Stimulated activated CD8-positive, alpha-beta memory T cell treated with anti-CD3 and anti-CD28 coated beads, Interleukin-4, amount 100 ng/mL, for 4 hours (primary cell): ENCODE measurements at places on chromosomes 3 and 15.

DNA sequence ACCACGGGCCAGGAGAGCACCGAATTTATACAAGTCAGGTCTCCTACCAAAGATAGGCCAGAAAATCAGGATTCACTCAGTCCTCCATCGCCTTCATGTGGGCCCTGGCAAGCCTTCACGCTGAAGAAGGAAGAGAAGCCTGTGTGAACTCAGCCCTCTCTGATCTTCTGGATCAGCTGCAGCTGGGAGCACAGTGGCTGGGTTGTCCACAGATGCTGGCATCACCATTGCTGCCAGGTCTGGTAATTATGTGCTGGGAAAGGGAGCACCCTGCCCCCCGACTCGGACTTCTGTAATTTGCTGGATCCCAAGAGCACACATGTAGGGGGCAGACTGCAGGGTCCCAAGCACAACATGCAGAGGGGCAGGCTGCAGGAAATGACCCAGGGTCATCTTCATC is 12.4 kb upstream of the PDE8A start:
- DNase-seq, result no peak

GRCh38 chr3:126135406-126136076 is 44.8 kb downstream of the ALDH1L1 start:
- DNase-seq, result no peak

DNA sequence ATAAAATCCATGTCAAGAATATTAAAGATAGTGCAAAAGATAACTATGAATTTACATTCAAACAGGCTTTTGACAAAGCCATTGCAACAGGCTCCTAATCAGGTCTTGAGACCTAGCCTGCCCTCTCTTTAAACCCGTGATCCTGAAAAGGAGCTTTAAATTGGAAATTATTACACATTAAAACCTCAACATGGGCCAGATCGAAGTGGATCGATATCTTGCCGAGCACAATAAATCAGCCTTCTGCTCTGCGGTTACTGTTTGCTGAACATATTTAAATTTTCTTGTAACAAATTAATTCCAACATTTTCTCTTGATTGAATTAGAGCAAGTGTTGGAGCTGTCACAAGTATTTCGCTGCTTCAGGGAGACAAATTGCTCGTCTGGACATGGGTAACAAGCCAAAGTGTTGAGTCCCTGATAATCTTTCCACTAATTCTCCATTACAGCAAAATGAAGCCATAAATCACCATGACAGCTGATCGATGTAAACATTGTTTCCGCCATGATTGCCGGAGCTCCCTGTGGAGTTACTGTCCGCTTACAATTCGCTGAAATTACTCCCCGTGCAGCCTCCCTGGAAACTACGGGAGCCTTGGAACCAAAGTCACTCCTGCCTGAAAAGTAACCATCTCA is 47.6 kb downstream of the SHOX2 start:
- DNase-seq, result no peak

DNA sequence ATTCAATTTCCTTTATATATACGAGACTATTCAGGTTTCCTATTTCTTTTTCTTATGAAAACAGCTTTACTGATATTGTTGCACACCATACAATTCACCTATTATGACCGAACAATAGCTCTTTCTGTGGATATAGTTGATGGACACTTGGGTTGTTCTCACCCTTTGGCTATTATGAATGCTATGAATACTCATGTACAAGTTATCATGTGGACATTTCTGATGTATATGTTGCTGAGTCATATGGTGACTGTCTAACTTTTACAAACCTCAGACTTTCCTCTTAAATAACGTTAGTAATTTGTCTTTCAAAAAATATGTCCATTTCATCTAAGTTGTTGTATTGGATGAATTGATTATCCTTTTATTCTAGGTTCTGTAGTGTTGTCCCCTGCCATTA is 15.7 kb upstream of the USF3 start:
- no peak for DNase-seq

- no peak for DNase-seq
Observed at GRCh38 chr3:64148955-64149653, 76.2 kb downstream of the PRICKLE2 start.

GRCh38 chr3:13894807-13895154 is 14.9 kb upstream of the WNT7A start:
- no peak for DNase-seq

GRCh38 chr3:140766465-140766864 is 88.6 kb downstream of the TRIM42 start:
- no peak for DNase-seq

DNA sequence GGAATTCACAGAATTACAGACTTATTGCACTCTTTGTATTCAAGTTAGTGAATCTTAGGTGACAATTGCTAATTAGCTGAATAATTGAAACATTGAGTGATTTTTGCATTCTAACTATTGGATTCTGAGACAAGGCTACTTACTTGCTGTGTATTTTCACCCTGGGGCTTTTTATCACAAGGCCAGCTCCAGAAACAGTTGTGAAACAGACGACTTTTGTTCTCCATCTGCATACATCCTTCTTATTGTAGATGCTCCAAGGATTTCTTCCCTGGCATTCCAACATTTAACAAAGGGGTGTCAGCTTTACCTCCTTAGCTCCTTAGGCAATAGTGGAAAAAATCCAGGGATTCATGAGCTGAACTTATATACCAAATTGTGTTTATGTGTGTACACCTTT is 233.2 kb upstream of the CHRM5 start:
- no peak for DNase-seq

- no peak for DNase-seq
Observed at GRCh38 chr15:92930054-92930621, 30.0 kb downstream of the CHD2 start.

DNA sequence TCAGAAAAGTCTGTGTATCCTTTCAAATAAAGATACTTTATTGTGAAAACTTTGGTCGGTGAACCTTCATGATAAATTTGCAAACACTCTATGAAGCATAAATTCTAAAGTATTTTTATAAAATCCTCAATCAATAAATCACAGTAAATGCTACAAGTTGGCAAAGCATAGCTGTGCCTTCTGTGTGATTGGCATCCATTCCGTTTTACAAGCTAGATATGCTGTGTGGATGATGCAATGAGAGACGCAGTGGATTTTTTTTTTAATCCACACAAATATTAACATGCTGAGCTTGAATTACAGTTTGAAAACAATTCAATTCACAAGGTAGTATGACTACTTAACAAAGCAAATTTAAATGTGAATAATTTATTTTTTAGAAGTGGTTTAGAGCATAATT is 937.2 kb downstream of the ZPLD1 start:
- DNase-seq, result no peak

- no peak for DNase-seq
Observed at GRCh38 chr3:72319194-72320094, 528.8 kb downstream of the SHQ1 start.

DNA sequence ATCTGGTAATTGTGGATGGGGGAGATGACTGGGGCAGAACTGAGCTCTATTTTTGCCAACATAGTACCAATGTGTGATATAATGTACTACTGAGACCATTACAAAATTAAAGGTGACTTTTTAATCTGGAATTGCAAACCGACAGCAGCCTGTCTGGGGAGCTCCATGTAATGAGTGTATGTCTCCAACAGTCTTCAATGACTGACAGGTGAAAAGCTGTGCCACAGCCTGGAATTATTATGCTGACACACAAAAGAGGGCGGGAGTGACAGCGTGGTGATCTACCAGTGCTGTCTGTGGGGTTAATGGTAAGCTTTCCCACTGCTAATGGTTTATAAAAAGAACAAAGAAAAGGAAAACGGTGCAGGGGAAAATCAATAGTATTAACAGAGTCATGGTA is 143.4 kb downstream of the CLSTN2 start:
- no peak for DNase-seq

- DNase-seq, result no peak
Observed at GRCh38 chr3:179452176-179452564, 900 bp upstream of the GNB4 start.

- no peak for DNase-seq
Observed at GRCh38 chr3:99874237-99875002, 56.8 kb downstream of the CMSS1 start.

- DNase-seq, result no peak
Observed at GRCh38 chr3:155231792-155232191, 61.7 kb downstream of the STRIT1 start.

GRCh38 chr3:54863366-54863765 is 64.5 kb downstream of the LRTM1 start:
- no peak for DNase-seq

DNA sequence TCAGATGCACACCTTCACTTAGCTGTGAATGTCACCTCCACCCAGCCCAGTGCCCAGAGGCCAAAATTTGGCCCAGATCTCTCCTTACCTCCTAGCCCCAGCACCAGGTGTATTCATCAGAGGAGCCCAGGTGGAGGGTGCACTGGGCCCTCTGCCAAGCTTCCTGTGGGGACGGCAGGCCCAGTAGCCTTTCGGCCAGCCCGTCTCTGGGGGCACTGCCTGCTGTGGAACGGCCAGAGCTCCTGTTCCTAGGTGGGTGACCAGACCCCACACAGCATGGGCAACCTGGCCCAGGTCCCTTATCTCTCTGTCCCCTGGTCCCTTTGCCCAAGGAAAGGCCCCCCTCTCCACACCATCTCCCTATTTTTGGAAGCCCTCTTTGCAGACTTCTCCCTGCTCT is 67.8 kb downstream of the AAGAB start:
- no peak for DNase-seq

DNA sequence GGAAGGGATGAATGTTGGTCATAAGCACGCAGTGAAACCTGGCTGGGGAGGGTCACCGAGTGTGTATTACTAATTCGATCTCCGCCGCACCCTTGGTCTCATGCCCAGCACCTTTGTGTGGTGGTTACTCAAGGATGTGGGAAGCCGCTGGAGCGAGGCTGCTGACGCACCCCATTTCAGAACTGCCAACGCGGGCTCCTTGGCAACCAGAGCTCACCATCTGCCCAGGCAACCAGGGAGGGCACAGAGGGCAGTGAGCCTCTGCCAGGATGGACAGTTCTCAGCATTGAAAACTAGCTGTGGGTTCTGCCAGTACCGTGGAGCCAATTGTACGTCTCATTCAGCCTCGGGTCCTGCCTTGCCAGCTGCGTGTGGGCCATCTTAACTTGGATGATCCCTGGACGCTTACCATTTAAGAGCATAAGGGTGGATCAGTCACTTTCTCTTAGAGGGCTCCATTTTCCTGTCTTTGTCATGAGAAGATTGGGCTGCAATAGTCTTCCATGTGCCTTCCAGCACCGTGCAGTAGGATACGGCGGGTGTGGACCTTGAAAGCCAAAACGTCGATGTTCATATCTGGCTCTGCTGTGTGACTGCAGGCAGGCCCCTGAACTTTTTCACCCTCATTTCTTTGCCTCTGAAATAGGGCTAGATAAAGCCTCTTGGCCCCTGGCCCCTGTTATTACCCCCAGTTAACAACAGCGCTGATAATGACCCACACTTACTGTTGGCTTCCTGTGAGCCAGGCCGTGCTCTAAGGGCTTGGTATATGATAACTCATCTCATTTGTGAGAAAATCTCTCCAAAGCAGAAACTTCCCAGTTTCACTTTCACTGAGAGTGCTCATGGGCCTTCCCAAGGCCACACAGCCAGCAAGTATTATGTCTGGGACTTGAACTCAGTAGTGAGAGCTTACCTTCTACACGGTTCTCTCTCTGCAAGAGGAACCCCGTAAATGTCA is 238.8 kb downstream of the OPA1 start:
- DNase-seq, result no peak

GRCh38 chr3:176687754-176688153 is 509.5 kb downstream of the TBL1XR1 start:
- no peak for DNase-seq

- DNase-seq, result no peak
Observed at GRCh38 chr3:7841451-7841850, 660.2 kb upstream of the LMCD1 start.

GRCh38 chr3:13857702-13858380 is 22.0 kb downstream of the WNT7A start:
- DNase-seq, result no peak

DNA sequence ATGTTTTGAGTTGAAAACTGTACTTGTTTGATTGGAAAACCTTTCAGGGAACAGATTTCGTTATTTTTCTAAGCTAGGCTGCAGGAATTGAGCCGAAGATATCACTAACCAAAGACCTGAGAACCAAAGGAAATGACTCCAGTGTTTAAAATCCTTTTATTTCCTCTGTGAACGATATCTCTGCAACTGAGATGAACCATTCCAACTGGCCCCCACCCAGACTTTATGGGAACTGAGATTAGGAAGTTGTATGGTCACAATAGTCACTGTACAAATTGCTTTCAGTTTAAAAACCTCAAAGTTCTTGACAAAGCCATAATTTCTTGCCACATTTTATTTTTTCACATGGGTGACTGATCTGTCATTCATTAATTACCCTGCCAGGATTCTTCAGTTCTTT is 232.4 kb downstream of the RBMS3 start:
- DNase-seq, result no peak

DNA sequence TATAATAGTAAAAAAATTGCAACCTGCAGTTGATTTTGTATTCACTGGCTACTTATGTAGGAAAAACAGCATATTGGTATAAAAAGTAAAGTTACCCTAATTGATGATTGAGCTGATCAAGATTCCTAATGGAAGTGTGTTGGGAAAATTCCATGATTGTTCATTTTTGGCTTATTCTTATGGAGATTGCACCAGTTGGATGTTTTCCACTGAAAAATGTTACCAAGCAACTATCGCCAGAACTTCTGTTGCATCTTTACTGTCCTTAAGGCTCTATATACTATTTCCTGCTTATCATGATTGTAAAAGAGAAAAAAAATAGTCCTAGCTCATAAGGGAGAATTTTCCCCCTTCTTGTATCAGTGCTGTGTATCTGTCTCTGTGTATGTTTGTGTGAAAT is 48.6 kb downstream of the SLC25A26 start:
- DNase-seq, result no peak
